ENCODE measurements at places on chromosomes 4 and X. TPM values are rescaled to one million over a fixed set of nuclear protein-coding genes. Genes with fewer than 3 reads are reported as not detected.

PRAF2 gene
- total RNA-seq, result 7.0 TPM

TMEM156 gene
- not detected for total RNA-seq

INTS12 gene
- 20.8 TPM for total RNA-seq

FGD1 gene
- total RNA-seq, result 5.2 TPM

ARSJ gene
- total RNA-seq, result 1.4 TPM

DCAF8L2 gene
- total RNA-seq, result not detected

DNA sequence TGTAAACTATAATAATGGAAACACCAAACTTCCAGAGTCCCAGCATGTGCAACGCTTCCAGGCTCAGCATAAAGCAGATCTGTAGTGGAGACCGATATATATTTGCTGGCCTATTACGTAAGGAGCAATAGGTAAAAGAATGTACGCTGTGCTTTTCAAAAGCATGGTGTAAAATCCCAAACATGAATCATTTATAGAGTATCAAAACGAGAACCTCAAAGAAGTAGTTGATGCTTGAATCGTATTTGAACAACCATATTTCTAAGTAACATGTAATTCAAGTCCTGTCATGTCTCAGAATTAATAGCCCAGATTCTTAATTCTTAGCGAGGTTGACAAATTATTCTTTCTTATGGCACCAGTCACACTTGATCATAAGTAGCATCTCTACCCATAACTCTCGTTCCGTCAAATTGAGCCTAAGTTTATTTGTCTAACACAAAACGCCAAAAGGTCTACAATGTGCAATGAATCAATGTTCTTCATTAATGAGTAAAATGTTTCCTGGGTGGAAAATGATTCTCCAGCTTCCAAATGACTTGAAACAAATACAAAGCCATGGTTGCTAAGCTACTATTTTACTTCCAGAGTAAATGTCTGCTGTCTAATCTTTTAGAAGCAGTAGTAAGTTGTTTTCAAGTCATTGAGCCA is 811.5 kb upstream of the FRG1 start:
- DNase-seq, result no peak
- H3K27me3 ChIP-seq, result no peaks in the 10 kb centered on the region
- no peaks in the 10 kb centered on the region for H3K36me3 ChIP-seq
- no peak overlapping the region for H3K27ac ChIP-seq
- H3K4me1 ChIP-seq, result no peaks in the 10 kb centered on the region

DNA sequence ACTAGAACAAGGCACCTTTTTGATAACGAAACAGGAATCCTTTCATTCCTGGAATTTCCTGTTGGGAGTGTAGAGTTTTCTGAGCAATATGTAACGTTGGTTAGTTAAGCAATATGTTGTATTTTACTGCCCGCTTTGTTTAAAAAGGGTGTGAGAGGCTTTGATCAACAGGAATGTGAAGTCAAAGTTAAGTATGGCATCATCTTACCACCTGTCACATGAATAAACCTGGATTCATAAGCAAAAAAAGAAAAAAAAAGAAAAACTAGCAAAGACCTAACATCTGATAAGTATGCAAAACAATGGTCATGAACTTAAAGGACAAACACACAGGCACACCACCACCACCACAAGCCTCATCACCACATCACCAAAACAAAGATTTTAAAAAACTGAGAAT is 7.1 kb upstream of the CXCL5 start:
- no peaks in the 10 kb centered on the region for H3K36me3 ChIP-seq
- no peaks in the 10 kb centered on the region for H3K4me1 ChIP-seq
- no peak overlapping the region for H3K27ac ChIP-seq
- no peak overlapping the region for H3K4me3 ChIP-seq

GRCh38 chr4:151485541-151486131 is 76.7 kb downstream of the FHIP1A start:
- DNase-seq, result no peak
- H3K4me1 ChIP-seq, result peaks cover 7% of the 10 kb centered on the region
- H3K36me3 ChIP-seq, result no peaks in the 10 kb centered on the region
- H3K27me3 ChIP-seq, result no peaks in the 10 kb centered on the region

- peak overlapping the region; percentile 56 for H3K4me3 ChIP-seq
- peak overlapping the region; percentile 44 for H3K27ac ChIP-seq
- DNase-seq, result peak; percentile 58
- no peaks in the 10 kb centered on the region for H3K27me3 ChIP-seq
Observed at GRCh38 chrX:115968436-115969252, 201.9 kb upstream of the AGTR2 start.

GRCh38 chrX:135086197-135086854 is 34.0 kb downstream of the ETDB start:
- no peaks in the 10 kb centered on the region for H3K36me3 ChIP-seq
- H3K4me3 ChIP-seq, result no peak overlapping the region
- H3K4me1 ChIP-seq, result no peaks in the 10 kb centered on the region
- no peak overlapping the region for H3K27ac ChIP-seq
- no peak for DNase-seq

DNA sequence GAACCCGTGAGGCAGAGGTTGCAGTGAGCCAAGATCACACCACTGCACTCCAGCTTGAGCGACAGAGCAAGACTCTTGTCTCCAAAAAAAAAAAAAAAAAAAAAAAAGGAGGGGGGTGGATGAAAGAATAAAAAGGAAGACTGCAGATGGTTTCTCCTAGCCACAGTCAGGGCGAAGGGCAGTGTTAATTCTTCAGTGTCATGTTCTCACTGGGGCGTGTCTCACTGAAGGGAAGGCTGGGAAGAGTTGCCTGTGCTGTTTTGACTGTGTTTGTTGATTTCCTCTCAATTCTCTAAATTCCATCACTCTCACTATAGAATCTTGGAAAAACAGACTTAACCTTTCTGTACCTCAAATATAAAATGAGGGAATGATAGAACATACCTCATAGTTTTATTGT is 71.6 kb upstream of the DHX15 start:
- no peak overlapping the region for H3K4me3 ChIP-seq
- no peak for DNase-seq
- H3K4me1 ChIP-seq, result no peaks in the 10 kb centered on the region

GRCh38 chr4:182645511-182645910 is 271.7 kb downstream of the DCTD start:
- no peak overlapping the region for H3K4me3 ChIP-seq
- H3K27ac ChIP-seq, result no peak overlapping the region

- H3K27me3 ChIP-seq, result no peaks in the 10 kb centered on the region
- no peaks in the 10 kb centered on the region for H3K36me3 ChIP-seq
- DNase-seq, result no peak
- H3K4me1 ChIP-seq, result no peaks in the 10 kb centered on the region
- H3K4me3 ChIP-seq, result no peak overlapping the region
Observed at GRCh38 chrX:19331831-19332230, 11.9 kb upstream of the PDHA1 start.

DNA sequence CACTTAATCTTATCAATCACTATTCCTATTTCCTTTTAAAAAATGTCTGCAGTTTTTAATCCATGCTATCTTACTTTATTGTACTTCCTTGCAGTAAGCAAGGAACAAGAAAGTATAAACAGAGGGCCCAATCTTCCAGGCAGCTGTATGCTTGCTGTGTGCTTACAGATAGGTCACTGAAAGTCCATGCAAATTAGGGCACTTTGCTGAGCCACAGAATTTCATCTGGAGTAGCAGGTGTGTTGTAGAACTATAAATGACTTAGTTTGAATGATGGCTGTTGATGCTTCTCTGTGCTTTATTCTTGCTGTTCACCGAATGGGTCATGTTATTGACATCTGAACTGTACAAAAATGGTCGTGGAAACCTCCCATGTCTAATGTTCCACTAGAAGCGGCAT is 154.6 kb downstream of the ATOH1 start:
- DNase-seq, result no peak
- H3K27ac ChIP-seq, result no peak overlapping the region
- no peak overlapping the region for H3K4me3 ChIP-seq
- no peaks in the 10 kb centered on the region for H3K27me3 ChIP-seq

DNA sequence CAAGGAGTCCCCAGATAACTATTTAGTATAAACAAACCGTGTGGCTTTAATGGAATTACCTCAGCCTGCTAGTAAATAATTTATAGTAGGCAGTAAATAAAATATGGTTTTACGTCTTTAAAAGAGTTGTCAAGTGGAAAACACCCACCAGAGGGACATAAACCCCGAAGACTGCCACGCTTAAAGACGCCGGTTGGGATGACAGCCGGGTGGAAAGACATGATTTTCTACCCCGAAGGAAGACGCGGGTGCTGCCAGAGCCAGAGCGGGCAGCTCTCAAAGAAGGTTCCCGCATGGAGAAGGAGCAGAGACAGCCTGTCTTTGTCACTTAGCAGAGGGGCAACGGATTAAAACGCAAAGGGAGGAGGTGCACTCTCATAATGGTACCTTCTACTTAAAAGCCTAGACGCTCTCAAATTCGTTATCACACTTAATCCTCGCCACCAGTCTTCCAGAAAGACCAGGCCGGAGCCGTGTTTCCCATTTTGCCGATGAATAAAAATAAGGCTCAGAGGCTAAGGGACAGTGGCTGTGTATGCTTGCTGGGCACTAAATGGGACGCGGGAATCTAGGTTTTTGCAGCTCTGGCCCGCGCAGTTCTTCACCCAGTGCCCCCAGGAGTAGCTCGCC is 140.5 kb upstream of the ZIC3 start:
- peaks cover 99% of the 10 kb centered on the region for H3K27me3 ChIP-seq
- DNase-seq, result no peak
- H3K4me3 ChIP-seq, result no peak overlapping the region
- H3K27ac ChIP-seq, result no peak overlapping the region

DNA sequence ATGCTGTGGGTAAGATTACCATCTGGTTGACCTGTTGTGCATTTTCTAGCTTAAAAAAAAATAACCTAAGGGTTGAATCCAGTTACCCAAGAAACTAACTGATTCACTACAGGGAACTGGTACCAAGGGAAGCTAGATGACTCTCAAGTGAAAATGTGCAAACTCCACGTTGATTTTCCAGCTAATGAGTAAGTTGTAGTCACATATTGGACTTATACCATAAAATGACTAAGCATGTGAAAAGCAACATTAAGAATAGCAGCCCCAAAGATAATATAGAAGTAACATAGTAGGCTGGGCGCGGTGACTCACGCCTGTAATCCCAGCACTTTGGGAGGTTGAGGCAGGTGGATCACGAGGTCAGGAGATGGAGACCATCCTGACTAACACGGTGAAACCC is 270.9 kb downstream of the SPRY1 start:
- no peaks in the 10 kb centered on the region for H3K36me3 ChIP-seq
- H3K4me3 ChIP-seq, result no peak overlapping the region
- H3K27me3 ChIP-seq, result no peaks in the 10 kb centered on the region

GRCh38 chr4:5885733-5886132 is 7.2 kb downstream of the CRMP1 start:
- no peak for DNase-seq
- H3K4me1 ChIP-seq, result peaks cover 22% of the 10 kb centered on the region
- no peaks in the 10 kb centered on the region for H3K36me3 ChIP-seq
- no peak overlapping the region for H3K4me3 ChIP-seq
- no peak overlapping the region for H3K27ac ChIP-seq
- H3K27me3 ChIP-seq, result peaks cover 50% of the 10 kb centered on the region

DNA sequence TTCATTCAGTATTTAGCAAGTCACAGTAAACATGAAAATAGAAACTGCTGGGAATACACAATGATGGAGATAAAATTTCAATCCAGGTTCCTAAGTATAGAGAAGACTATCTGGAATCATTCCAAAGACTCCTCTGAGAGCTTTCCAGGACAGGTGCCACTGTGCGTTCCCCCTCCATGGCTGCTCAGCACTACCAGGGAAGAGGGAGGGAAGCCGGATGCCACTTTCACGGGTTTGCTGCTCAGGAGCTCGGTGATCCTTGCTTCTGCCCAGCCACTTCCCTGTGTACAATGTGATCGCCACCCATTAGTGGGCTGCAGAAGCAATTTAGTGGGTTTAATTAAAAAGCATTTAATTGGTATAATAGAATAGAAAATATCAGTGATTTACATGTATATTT is 94.5 kb downstream of the FNIP2 start:
- H3K4me3 ChIP-seq, result no peak overlapping the region
- peaks cover 99% of the 10 kb centered on the region for H3K36me3 ChIP-seq
- DNase-seq, result no peak
- H3K27me3 ChIP-seq, result no peaks in the 10 kb centered on the region

GRCh38 chr4:154660052-154660451 is 47.6 kb upstream of the FGG start:
- H3K27ac ChIP-seq, result no peak overlapping the region
- DNase-seq, result no peak
- H3K27me3 ChIP-seq, result no peaks in the 10 kb centered on the region
- no peaks in the 10 kb centered on the region for H3K4me1 ChIP-seq
- H3K4me3 ChIP-seq, result no peak overlapping the region
- no peaks in the 10 kb centered on the region for H3K36me3 ChIP-seq

- H3K36me3 ChIP-seq, result no peaks in the 10 kb centered on the region
- no peaks in the 10 kb centered on the region for H3K27me3 ChIP-seq
- no peak overlapping the region for H3K27ac ChIP-seq
- H3K4me3 ChIP-seq, result no peak overlapping the region
Observed at GRCh38 chr4:55681430-55681829, 45.3 kb upstream of the NMU start.

GRCh38 chr4:146243141-146243882 is 29.0 kb downstream of the REELD1 start:
- H3K36me3 ChIP-seq, result no peaks in the 10 kb centered on the region
- DNase-seq, result peak; percentile 45
- no peaks in the 10 kb centered on the region for H3K27me3 ChIP-seq
- H3K4me1 ChIP-seq, result peaks cover 57% of the 10 kb centered on the region
- peak overlapping the region; percentile 87 for H3K27ac ChIP-seq
- no peak overlapping the region for H3K4me3 ChIP-seq

GRCh38 chr4:53702334-53703266 is 111.3 kb upstream of the LNX1 start:
- H3K4me3 ChIP-seq, result no peak overlapping the region
- H3K27ac ChIP-seq, result peak overlapping the region; percentile 80
- H3K27me3 ChIP-seq, result no peaks in the 10 kb centered on the region
- H3K36me3 ChIP-seq, result no peaks in the 10 kb centered on the region
- peaks cover 36% of the 10 kb centered on the region for H3K4me1 ChIP-seq

GRCh38 chr4:61638591-61638990 is 438.5 kb downstream of the ADGRL3 start:
- DNase-seq, result no peak
- no peak overlapping the region for H3K4me3 ChIP-seq
- H3K4me1 ChIP-seq, result no peaks in the 10 kb centered on the region

DNA sequence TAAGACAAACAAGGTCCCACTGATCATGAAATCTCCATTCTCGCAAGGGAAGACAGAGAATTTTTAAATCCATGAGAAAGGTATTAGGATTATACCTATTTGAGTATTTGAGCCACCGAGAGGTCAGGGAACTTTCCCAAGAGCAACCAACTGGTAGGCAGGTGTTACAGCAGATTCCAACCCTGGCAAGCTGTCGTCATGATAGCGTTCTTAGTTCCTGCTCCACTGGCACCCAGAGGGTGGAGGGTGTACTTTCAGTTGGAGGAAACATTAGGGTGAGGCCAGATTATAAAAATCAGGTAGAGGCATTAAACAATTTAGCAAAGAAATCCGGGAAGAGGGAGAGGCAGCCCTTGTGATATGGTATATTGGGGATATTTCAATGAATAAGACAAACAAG is 23.3 kb downstream of the COQ2 start:
- no peaks in the 10 kb centered on the region for H3K4me1 ChIP-seq
- no peak for DNase-seq
- no peak overlapping the region for H3K27ac ChIP-seq
- H3K36me3 ChIP-seq, result no peaks in the 10 kb centered on the region
- no peaks in the 10 kb centered on the region for H3K27me3 ChIP-seq
- H3K4me3 ChIP-seq, result no peak overlapping the region

GRCh38 chrX:122046226-122046625 is 998.8 kb downstream of the GLUD2 start:
- H3K36me3 ChIP-seq, result no peaks in the 10 kb centered on the region
- DNase-seq, result no peak
- no peak overlapping the region for H3K27ac ChIP-seq
- H3K4me1 ChIP-seq, result no peaks in the 10 kb centered on the region
- no peaks in the 10 kb centered on the region for H3K27me3 ChIP-seq

Measured in heart right ventricle (tissue), 16 donors.